ENCODE measurements at places on chromosomes 2 and 18.

- DNase-seq = no peak
Measured at GRCh38 chr2:65919550-65920188, 487.3 kb upstream of the SPRED2 start.

DNA sequence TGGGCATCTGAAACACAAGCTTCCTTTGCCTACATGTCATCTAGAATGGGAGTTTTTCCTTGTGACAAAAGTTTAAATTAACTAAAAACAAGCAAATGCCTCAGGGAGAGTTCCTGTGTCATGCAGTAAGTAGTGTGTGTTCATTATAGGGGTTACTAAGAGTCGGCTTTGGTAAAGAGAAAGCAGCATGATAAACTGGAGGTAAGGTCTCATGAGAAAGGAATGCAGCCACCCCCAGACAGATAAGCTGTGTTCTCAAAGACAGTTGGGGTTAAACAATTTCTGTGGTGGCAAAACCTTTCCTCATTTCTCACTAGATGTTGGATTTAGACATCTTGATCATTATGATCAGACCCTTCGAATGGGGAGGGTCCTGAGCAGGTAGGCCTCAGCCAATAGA is 129.7 kb downstream of the MAP4K4 start:
- DNase-seq = peak; percentile 70

- no peak for DNase-seq
Measured at GRCh38 chr2:46047290-46047689, 249.9 kb upstream of the EPAS1 start.

DNA sequence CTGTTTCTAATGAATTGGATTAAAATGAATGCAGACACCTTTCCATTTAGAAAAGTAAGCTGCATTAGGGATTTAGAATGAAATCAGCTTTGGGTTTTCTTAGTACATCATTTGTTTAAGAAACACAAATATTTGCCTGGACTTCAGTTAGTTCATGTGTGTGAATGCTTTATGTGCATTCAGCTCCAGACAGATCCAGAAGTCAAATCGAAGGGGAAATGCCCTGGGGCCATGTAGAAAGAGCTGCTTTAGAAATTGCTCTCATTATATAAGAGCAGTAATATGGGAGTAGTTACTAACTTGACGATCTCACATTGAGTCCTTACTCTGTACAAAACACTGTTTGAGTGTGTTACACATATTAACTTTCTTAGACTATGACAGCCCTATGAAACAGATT is 88.0 kb upstream of the TTC39C start:
- no peak for DNase-seq
